ENCODE measurements at places on chromosomes 11 and 22.

GRCh38 chr11:105935791-105936190, 86.2 kb downstream of the MSANTD4 start:
- DNase-seq, result no peak

DNA sequence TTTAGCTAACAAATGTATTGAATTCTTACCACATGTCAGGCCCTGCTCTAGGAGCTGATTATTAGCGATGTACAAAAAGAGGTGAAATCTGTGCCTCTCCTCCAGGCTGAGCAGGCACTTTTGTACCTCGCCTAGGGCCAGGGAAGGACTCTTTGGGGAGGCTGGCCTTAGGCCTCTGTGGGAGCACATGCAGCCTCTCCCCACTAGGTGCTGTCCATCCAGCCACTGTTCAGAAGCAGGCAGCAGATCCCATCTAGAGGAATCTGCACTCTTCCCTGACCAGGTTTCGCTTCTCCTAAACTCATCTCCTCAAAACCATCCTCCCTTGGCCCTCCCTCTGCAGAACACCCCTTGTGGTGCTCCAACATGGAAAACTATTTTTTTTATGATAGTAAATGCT, 51.9 kb upstream of the WT1 start:
- DNase-seq, result peak; percentile 22

GRCh38 chr11:75478783-75479596, 46.0 kb upstream of the KLHL35 start:
- DNase-seq, result no peak

DNA sequence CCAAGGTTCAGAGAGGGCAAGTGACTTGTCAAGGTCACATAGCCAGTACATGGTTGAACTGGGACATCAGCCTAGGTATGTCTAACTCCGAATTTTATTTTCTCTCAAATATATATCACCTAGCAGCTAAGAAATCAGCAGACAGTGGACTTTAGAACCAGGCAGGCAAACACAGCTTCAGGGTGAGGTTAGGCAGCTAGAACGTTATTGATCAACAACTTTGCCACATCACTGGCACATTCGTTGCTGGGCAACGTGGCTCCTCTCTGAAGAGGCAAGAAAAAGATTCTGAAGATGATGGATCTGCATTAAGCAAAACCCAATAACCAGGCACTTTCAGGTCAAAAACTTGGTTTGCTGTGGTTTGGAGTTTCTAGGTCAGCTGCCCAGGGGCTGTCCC, 258.0 kb downstream of the KIRREL3 start:
- no peak for DNase-seq

GRCh38 chr22:30294066-30294465, 4.8 kb upstream of the CASTOR1 start:
- DNase-seq, result no peak
